ENCODE measurements at places on chromosomes 12 and 14. TPM values are rescaled to one million over a fixed set of nuclear protein-coding genes. Genes with fewer than 3 reads are reported as not detected.

The TAS2R9 gene
- not detected for polyA plus RNA-seq

The KRT3 gene
- polyA plus RNA-seq: not detected

The BDKRB2 gene
- polyA plus RNA-seq: not detected

The TTC9 gene
- polyA plus RNA-seq: 1.1 TPM

The KLRF2 gene
- polyA plus RNA-seq: not detected

The PLEKHG7 gene
- polyA plus RNA-seq: not detected

The TMPO gene
- 6.4 TPM for polyA plus RNA-seq

The RAB21 gene
- 22.8 TPM for polyA plus RNA-seq

The PTCSC3 gene
- not detected for polyA plus RNA-seq

The KRT77 gene
- polyA plus RNA-seq: not detected

The CLEC1B gene
- not detected for polyA plus RNA-seq

The SLC25A47 gene
- not detected for polyA plus RNA-seq

The BCDIN3D gene
- polyA plus RNA-seq: 2.3 TPM

The BICDL1 gene
- 5.6 TPM for polyA plus RNA-seq

The STXBP6 gene
- not detected for polyA plus RNA-seq

The HOXC12 gene
- polyA plus RNA-seq: not detected

The TOMM20L gene
- polyA plus RNA-seq: not detected

The KLRC4 gene
- polyA plus RNA-seq: 1.4 TPM

The HHIPL1 gene
- 1.2 TPM for polyA plus RNA-seq

The GPR162 gene
- polyA plus RNA-seq: 3.8 TPM

The CYP46A1 gene
- polyA plus RNA-seq: 13.4 TPM

Data from Purkinje cell (primary cell).